Activated CD4-positive, alpha-beta T cell treated with anti-CD3 and anti-CD28 coated beads for 36 hours (primary cell): ENCODE measurements at places on chromosomes 12 and 14. TPM values are rescaled to one million over a fixed set of nuclear protein-coding genes. Genes with fewer than 3 reads are reported as not detected.

ESR2 gene
- 0.32 TPM for total RNA-seq

TMEM30B gene
- 2.1 TPM for total RNA-seq

EML5 gene
- 8.1 TPM for total RNA-seq

P2RX7 gene
- total RNA-seq, result 6.6 TPM

FAM216A gene
- 55.2 TPM for total RNA-seq
